K562 (cell line): ENCODE measurements at places on chromosomes 5 and 9. TPM values are rescaled to one million over a fixed set of nuclear protein-coding genes. Genes with fewer than 3 reads are reported as not detected.

- H3K27ac ChIP-seq, result no peak overlapping the region
- no peaks in the 10 kb centered on the region for H3K27me3 ChIP-seq
- DNase-seq, result no peak
These were observed 262.8 kb downstream of the NR3C1 start for GRCh38 chr5:143140492-143141203.

- no peak for DNase-seq
- peaks cover 7% of the 10 kb centered on the region; the same call in 2 of the 3 replicates for H3K4me1 ChIP-seq
- H3K27me3 ChIP-seq, result peaks cover 13% of the 10 kb centered on the region
- no peak overlapping the region for H3K27ac ChIP-seq
- H3K36me3 ChIP-seq, result no peaks in the 10 kb centered on the region
- H3K4me3 ChIP-seq, result no peak overlapping the region
These were observed 38.8 kb upstream of the ANKRD33B start for GRCh38 chr5:10525124-10525495.

UBTD2 gene
- total RNA-seq, result 0.16 and 0.22 TPM in 2 replicates

OTP gene
- total RNA-seq, result 0.16 TPM in 2 replicates

NEUROG1 gene
- total RNA-seq, result not detected in 2 replicates

DNA sequence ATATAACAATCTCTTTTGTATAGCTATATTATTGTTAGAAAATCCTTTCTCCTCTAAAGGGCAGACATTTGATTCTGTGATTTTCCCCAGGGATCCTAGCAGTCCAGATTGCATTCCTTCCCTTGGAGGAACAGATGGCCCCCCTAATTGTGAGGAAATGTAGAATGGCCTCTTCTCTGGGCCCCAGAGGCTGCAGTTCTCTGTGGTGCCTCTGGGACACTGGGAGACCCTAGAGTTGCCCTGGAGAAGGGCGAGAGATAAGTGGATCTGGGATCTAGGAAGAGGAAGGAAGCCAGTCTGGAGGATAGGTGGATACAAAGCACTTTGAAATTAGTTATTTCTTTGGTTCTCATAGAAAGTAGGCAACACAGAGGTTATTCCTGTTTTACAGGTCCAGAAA lies 1.9 kb upstream of the HINT2 start:
- H3K36me3 ChIP-seq, result no peaks in the 10 kb centered on the region
- H3K4me3 ChIP-seq, result no peak overlapping the region
- no peaks in the 10 kb centered on the region for H3K27me3 ChIP-seq
- DNase-seq, result no peak

DNA sequence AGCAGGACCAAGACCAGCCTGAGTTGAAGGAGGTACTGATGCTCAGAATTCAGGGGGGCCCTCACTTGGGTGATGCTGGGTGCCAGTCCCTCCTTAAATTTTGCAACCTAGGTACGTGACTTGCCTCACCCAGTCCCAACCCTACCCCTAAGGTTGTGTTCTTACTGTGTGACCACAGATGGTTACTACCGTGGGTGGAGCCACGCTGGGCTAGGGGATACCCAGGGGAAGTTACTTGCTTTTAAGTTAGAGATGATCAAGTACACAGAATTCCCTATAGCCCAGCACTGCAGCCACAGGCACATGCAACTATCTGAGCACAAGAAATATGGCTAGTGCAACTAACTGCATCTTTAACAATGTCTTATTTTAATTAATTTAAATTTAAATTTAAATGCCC lies 32.9 kb downstream of the NXNL2 start:
- no peaks in the 10 kb centered on the region for H3K4me1 ChIP-seq
- DNase-seq, result no peak
- no peak overlapping the region for H3K4me3 ChIP-seq
- H3K27me3 ChIP-seq, result no peaks in the 10 kb centered on the region
- no peaks in the 10 kb centered on the region for H3K36me3 ChIP-seq
- H3K27ac ChIP-seq, result no peak overlapping the region

DNA sequence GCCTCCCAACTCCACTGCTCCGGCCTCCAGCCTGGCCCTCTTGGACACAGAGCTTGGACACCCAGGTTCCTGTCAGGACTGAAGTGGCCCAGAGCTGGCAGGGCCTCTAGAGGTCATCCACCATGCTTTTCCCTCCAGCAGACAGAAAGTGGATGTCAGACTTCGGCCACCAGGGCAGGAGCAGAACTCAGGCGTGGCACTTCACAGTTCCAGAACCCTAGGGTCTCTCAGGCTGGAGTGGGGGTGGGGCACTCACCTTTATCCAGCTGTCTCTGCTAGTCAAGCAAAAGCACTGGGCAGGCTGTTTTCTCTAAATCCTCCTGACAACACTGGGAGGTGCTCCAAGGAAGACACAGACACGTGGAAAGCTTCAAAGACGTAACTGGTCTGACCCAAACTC lies 35.6 kb upstream of the N4BP3 start:
- H3K4me3 ChIP-seq, result no peak overlapping the region
- peaks cover 20% of the 10 kb centered on the region; the same call in 2 of the 3 replicates for H3K4me1 ChIP-seq
- no peaks in the 10 kb centered on the region for H3K36me3 ChIP-seq

TOR4A gene
- total RNA-seq, result 45.8 and 49.2 TPM in 2 replicates

GRCh38 chr9:35423499-35423898 lies 66.4 kb upstream of the RUSC2 start:
- no peaks in the 10 kb centered on the region for H3K27me3 ChIP-seq
- H3K36me3 ChIP-seq, result no peaks in the 10 kb centered on the region
- DNase-seq, result no peak
- no peak overlapping the region for H3K27ac ChIP-seq
- H3K4me3 ChIP-seq, result no peak overlapping the region
- H3K4me1 ChIP-seq, result no peaks in the 10 kb centered on the region

CA9 gene
- total RNA-seq, result 0.63 and 0.73 TPM in 2 replicates

PTGR1 gene
- 0.22 and 0.36 TPM in 2 replicates for total RNA-seq

GRCh38 chr5:137641148-137641547 lies 94.7 kb downstream of the KLHL3 start:
- no peaks in the 10 kb centered on the region for H3K4me1 ChIP-seq
- DNase-seq, result no peak
- no peak overlapping the region for H3K27ac ChIP-seq
- H3K36me3 ChIP-seq, result no peaks in the 10 kb centered on the region
- H3K27me3 ChIP-seq, result peaks cover 16% of the 10 kb centered on the region

DNA sequence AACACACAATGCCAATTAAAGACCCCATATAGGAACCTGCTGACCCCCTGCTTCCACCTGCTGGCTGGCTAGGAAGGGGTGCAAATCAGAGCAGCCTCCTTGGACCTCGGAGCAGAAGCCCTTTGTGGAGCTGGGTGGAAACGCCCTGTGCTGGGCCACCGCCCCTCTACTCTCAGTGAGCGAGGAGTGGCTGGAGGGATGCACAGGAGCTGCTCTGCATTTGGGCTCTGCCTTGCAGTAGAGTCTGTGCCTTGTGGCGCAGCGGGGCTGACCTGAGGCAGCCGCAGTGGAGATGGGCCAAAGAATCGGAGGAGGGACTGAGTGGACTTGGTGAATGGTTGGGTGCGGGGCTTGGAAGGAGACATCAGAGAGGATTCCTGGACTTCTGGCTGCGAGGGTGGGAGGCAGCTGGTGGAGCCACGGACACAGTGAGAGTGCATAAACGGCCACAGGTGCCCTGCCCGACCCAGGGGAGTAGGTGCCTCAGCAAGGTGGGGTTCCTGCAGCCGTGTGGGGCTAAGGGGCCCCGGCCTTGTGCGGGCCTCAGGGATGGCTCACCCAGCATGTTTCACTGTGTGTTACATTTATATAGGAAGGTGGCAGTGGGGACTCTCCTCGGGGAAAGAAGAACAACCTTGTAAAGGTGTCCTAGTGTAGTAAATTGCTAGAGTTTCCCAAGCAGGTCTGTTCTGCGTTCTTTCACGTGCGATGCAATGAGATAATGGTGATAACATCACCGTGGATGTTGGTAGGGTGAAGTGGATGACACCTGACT lies 14.1 kb upstream of the IRX4 start:
- no peak overlapping the region for H3K27ac ChIP-seq
- H3K4me3 ChIP-seq, result no peak overlapping the region
- no peaks in the 10 kb centered on the region for H3K4me1 ChIP-seq
- H3K36me3 ChIP-seq, result no peaks in the 10 kb centered on the region
- H3K27me3 ChIP-seq, result peaks cover 54% of the 10 kb centered on the region
- DNase-seq, result no peak

SPATA6L gene
- not detected in 2 replicates for total RNA-seq

DNA sequence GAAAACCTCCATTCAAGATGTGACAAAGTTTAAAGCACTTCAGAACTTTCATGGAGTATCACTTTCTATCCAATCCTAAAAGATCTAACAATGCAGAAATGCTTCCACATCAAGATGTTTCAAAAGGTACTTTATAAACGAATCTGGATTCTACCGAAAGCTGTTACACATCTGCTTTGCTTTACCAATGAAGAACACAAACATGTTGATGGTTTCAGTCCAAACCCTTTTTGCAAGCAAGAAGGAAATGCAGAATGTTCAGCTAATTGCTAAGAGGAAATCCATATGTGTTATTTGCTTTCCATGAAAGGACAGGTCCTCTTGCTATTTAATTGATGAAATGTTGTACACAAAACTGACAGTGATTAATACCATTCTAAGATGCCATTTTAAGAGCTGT lies 419.6 kb downstream of the EFNA5 start:
- H3K36me3 ChIP-seq, result no peaks in the 10 kb centered on the region
- no peaks in the 10 kb centered on the region for H3K27me3 ChIP-seq
- H3K4me1 ChIP-seq, result no peaks in the 10 kb centered on the region
- H3K4me3 ChIP-seq, result no peak overlapping the region
- no peak for DNase-seq

DNA sequence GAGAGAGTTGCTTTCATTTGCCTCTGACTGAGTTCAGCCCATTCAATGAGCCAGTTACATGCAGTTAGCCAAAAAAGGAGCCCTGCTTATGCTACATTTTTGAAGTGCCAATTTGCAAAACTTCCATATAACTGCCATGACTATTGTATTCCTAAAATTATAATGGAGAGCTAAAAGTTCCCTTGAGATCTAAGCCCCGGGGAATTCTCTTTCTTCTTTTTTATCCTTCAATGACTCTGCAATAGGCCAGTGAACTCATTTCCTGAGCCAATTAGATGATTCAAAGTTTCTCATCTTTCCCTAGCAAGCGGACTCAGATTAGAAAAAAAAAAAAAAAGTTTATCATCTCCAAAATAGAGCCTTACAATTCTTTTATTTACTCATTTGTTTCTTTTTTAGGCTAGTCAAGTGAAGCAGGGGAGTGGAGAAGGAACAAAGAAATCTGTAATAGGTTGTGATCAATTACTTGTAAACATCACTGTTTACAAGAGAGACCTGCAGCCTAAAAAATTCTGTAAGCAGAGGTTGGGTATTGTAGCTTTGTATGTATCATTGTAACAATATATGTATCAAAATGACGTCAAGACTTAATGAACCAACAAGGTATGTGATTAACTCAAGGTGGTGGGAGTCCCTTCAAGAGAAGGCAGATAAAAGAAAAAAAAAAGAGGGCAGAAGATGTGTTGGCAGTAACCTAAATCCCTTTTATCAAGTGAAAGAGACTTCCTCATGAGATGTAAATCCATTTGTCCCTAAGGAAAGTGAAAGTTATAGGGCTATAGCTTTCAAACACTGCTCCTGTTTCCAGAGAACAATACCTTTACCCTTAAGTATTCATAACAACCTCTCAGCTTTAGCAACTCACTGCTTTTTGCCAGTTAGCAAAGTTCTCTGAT lies 48.7 kb upstream of the HOMER1 start:
- no peak for DNase-seq
- H3K27ac ChIP-seq, result no peak overlapping the region
- H3K36me3 ChIP-seq, result no peaks in the 10 kb centered on the region
- no peak overlapping the region for H3K4me3 ChIP-seq
- H3K27me3 ChIP-seq, result no peaks in the 10 kb centered on the region
- H3K4me1 ChIP-seq, result no peaks in the 10 kb centered on the region; the same call in 2 of the 3 replicates

MVB12B gene
- total RNA-seq, result 0.09 TPM in 1 of 2 replicates, not detected in the other

TNFSF8 gene
- 0.09 and 0.29 TPM in 2 replicates for total RNA-seq

- H3K36me3 ChIP-seq, result no peaks in the 10 kb centered on the region
- H3K27me3 ChIP-seq, result 0 out of 3 replicates have a peak, but pooled peaks cover 3% of the 10 kb centered on the region
- H3K4me1 ChIP-seq, result no peaks in the 10 kb centered on the region
- peak; percentile 26 for DNase-seq
- no peak overlapping the region for H3K4me3 ChIP-seq
- H3K27ac ChIP-seq, result no peak overlapping the region
These were observed 33.3 kb downstream of the KCTD16 start for GRCh38 chr5:144203750-144204596.

DNA sequence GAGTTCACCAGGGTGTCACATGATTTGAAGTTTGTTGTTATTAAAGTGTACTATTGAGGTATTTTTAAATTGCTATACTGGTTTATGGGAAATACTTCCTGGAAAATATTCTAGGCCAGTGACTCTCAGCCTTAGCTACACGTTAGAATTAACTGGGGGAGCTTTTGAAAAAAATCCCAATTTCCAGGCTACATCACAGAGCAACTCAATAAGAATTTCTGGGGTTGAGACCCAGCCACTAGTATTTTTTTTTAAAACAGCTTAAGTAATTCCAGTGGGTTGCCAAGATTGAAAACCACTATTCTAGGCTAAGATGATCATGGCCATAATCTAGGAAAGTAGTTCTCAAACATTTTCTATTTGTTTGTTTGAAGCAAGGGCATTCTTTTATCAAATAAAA lies 142.9 kb upstream of the GRIA1 start:
- H3K36me3 ChIP-seq, result no peaks in the 10 kb centered on the region
- H3K27me3 ChIP-seq, result no peaks in the 10 kb centered on the region
- H3K4me1 ChIP-seq, result no peaks in the 10 kb centered on the region

MCCC2 gene
- 62.2 and 69.8 TPM in 2 replicates for total RNA-seq

DNA sequence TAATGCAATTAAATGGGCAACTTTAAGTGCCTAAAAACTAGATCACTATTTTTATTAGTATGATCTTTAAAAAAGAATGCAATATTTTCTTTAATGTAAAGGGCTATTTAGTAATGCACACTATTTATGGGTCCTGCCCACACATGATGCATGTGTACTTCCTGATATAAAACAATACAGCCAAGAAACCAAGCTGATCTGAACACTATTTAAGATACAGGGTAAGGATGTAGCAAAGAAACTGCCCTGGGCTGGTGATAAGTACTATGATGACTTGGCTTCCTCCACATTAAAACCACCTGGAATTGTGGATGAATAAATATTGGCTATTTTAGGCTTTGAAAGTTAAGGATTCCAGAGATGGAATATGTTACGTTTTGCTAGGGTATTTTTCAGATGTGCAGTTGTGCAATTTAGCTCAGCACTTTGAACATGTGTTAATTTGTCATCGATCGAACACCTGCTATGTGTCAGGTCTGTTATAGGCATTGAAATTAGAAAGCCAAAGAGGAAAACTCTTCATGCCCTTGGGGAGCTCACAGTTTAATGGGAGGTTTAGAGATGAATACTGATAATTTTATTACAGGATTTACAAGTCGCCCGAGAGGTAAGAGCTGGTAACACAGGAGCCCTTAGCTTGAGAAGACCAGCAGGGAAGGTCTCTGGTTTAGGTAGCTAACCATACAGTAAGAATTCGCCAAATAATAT lies 276.7 kb downstream of the PLK2 start:
- no peaks in the 10 kb centered on the region for H3K36me3 ChIP-seq
- no peaks in the 10 kb centered on the region for H3K4me1 ChIP-seq
- no peaks in the 10 kb centered on the region for H3K27me3 ChIP-seq
- no peak for DNase-seq

HAVCR1 gene
- total RNA-seq, result not detected in 2 replicates

PCA3 gene
- not detected in 2 replicates for total RNA-seq

GRCh38 chr9:16312962-16313546 lies 557.4 kb downstream of the BNC2 start:
- no peak for DNase-seq
- H3K4me1 ChIP-seq, result no peaks in the 10 kb centered on the region
- no peaks in the 10 kb centered on the region for H3K27me3 ChIP-seq
- H3K4me3 ChIP-seq, result no peak overlapping the region
- H3K36me3 ChIP-seq, result no peaks in the 10 kb centered on the region
- H3K27ac ChIP-seq, result no peak overlapping the region

PIP5K1B gene
- 9.6 and 10.4 TPM in 2 replicates for total RNA-seq

GRCh38 chr5:66426259-66427138 lies 169.7 kb upstream of the MAST4 start:
- no peaks in the 10 kb centered on the region for H3K36me3 ChIP-seq
- H3K4me3 ChIP-seq, result no peak overlapping the region
- no peaks in the 10 kb centered on the region for H3K4me1 ChIP-seq
- no peaks in the 10 kb centered on the region for H3K27me3 ChIP-seq
- no peak overlapping the region for H3K27ac ChIP-seq
